ENCODE measurements at places on chromosomes 16 and 17.

DNA sequence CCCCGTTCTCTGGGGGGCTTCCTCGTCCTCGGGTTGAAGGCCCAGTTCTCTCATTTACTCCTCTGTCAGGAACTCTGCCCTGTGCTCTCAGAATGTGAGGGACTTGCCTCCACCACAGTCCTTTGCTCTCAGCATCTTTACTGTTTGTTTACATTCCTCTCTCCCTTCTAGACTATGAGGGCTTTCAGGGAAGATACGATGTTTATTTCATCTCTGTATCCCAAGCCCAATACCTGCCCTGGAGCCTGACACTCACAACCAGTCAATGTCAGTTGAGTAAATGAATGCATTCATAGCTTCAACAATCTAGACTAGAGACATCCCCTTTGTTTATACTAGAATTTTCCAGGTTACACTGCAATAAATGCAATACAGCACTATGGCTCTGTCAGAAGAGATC lies 409.6 kb upstream of the CDH11 start:
- DNase-seq = no peak

DNA sequence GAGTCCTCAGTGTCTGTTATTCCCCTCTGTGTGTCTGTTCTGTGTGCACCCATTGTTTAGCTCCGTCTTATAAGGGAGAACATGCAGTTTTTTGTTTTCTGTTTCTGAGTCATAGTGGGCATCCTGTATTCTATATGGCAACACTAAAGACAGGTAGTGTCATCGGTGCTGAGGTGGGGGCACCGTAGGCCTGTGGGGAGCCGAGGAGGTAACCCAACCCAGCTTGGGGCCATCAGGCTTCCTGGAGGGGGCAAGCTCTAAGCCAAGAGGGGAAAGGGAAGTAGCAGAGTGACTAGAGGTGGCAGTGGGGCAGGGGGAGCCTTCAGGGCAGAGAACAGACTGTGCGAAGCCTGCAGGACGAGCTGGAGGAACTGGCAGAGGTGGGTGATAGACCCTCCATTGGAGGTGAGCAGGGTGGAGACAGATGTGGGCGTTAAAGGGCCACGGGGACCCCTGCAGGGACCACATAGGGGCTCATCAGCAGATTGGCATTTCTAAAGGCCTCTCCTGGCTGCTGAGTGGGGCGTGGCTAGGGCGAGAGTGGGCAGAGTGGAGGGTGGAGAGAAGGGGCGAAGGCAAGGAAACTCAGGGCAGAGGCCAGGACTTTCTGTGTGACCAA lies 36.5 kb downstream of the CPNE2 start:
- DNase-seq = peak; percentile 42

- DNase-seq = peak; percentile 5
These were observed 91.0 kb downstream of the GSG1L start for GRCh38 chr16:27972500-27972899.

GRCh38 chr17:32517982-32518381 lies 31.2 kb downstream of the CDK5R1 start:
- DNase-seq = no peak

GRCh38 chr17:57551321-57552079 lies 193.6 kb downstream of the CCDC182 start:
- no peak for DNase-seq

All from stimulated activated CD4-positive, alpha-beta T cell treated with anti-CD3 and anti-CD28 coated beads, Interleukin-4, amount 100 ng/mL, for 4 hours (primary cell).